MV-4-11 (cell line): ENCODE measurements at places on chromosomes 12 and 14.

DNA sequence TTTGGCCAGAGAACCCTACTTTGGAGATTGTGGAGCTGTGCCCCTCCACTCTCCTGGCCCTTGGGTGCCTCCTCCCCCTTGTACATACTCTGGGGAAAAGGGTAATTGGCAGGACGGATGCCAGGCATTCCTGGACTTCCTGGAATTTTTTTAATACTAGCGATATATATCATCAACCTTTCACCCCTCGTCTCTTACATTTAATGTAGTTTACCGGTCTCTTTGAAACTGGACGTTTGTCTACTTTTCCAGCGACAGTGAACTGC is 767 bp upstream of the CRY1 start:
- no peak for DNase-seq

GRCh38 chr12:499837-500458 is 40.2 kb downstream of the B4GALNT3 start:
- no peak for DNase-seq

- no peak for DNase-seq
Measured at GRCh38 chr12:127383281-127383680, 883.7 kb upstream of the TMEM132C start.

- no peak for DNase-seq
Measured at GRCh38 chr12:30135776-30136175, 352.0 kb upstream of the TMTC1 start.

DNA sequence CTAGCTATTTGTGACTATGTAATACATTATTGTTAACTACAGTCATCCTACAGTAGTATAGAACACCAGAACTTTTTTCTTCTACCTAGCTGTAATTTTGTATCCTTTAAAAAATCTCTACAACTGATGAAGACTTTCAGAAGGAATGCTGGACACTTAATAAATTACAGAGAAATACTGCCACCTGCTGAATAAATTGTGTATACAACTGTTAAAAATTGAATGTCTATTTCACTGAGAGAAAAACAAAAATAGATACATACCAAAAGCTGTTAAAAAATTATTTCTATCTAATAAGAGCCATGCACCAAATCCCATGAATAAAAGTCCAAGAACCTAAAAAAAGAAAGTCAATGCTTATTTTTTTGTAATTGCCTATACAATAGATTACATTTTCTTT is 6.6 kb downstream of the TSPAN19 start:
- DNase-seq = no peak

DNA sequence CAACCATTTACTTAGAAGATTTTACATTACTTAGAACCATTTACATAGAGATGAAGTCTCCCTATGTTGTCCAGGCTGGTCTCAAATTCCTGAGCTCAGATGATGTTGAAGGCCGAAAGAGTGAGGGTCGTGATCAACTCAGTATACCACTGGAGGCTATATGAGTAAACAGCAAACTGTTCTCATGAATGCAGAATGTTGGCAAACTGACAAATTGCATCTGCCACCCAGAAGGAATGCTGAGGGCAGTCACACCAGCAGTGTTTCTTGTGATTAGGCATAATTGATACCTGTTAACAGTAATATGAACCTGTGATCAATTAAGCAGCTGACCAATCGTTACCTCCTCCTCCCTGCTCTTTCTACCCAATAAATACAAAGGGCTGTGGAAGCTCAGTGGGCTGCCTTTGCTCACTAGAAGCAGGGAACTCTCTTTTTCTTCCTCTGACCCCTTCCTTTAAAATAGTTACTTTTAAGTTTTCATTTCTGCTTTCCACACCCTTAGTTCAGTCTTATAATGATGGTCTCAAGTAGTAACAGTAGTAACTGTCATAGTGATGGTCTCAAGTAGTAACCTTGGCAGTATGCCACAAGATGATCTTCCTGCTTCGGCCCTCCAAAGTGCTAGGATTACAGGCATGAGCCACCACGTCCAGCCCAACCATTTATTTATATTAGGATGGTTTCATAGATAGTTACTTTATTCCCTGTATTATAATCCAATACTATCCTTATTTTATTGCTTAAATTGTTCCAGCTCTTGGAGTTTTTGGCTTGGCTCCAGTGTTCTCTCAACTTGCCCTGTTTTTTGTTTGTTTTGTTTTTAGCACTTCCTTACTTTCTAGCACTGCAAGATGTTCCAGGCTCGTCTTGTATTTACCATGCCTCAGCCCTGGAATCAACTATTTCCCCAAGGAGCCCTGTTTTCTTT is 25.8 kb downstream of the LIMA1 start:
- peak; percentile 94 for DNase-seq

DNA sequence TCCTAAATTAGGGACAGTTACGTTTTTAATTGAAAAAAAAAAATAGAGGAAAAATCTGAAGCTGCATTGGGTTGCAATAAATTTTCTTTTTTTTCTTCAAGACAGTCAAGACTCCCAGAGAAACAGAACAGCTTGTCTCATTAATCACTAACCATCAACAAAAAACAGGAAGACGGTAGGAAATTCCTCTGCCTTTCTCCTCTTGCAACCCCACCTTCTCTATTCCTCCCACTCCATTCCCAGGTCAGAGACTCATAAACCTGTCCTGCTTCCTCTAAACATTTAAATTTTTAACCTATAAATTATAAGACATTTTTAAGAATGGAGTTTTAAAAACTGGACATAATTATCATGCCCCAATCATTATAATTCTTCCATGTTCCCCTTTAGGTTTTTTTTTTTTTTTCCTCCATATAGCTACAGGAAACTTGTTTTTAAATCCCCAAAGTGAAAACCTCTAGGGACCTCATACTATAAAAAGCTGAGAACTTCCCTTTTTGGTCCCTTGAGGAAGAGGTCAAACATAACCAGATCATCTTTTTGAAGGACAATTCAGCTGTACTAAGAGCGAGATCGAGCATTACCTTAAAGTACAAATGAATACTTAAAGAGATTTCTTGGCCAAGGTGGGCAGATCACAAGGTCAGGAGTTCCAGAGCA is 36.0 kb downstream of the CPM start:
- DNase-seq = peak; percentile 83

GRCh38 chr12:22672951-22673350 is 48.0 kb downstream of the ETNK1 start:
- DNase-seq = no peak
